ENCODE measurements at places on chromosomes 1 and 21. TPM values are rescaled to one million over a fixed set of nuclear protein-coding genes. Genes with fewer than 3 reads are reported as not detected.

The MYOM3 gene
- not detected for total RNA-seq

The FCRL6 gene
- total RNA-seq, result not detected

The FRRS1 gene
- total RNA-seq, result 1.2 TPM

The LCE6A gene
- not detected for total RNA-seq
